IPS DF 6.9 (cell line): ENCODE measurements at places on chromosomes 7 and 10.

DNA sequence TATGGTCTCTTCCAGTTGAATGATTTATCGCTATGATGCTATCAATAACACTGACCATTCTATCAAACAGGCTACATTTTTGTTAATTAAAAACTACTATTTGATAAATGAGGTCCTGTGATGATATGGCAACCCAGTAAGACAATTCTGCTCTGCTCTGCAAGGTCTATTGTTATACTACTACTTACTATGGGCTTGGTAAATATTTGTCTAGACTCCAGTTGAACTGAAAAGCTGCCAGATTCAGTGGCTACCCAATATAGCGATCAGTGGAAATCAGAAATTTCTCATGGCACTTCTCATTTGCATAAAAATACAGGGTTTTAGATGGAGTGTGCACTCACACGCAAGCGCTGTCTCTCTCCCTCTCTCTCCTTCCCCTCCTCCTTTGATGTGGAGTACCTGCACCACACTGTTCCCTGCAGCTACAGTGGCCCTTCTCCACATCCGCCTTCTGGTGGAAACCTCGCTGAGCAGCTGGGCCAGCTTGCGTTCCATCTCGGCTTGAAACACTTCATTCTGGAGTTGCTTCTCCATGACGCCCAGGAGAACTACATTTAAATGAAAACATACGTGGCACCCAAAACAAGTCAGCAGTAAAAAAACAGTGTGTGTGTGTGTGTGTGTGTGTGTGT is 77.9 kb downstream of the KIAA1549 start:
- no peak for DNase-seq

- DNase-seq: no peak
These were observed 122.6 kb downstream of the MARCHF5 start for GRCh38 chr10:92413519-92413918.

DNA sequence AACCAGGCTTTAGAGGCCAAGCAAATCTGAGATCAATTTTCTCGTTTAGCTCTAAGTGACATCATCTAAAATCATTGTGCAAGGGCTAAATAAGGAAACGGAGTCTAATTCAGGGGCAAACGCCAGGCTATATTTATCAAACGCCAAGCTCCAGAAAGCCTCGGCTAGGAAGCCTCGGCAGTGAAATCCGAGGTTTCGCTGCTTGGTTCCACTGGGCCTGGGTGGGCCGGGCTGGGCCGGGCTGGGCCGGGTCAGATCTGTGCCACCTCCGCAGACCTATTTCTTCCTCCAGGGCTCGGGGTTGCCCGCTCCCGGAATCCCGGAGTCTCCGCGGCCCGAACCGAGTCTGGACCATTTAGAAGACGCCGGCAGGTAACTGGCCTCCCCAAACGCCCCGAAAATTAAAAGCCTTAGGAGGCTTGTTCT is 459 bp upstream of the FEZF1 start:
- DNase-seq: no peak

DNA sequence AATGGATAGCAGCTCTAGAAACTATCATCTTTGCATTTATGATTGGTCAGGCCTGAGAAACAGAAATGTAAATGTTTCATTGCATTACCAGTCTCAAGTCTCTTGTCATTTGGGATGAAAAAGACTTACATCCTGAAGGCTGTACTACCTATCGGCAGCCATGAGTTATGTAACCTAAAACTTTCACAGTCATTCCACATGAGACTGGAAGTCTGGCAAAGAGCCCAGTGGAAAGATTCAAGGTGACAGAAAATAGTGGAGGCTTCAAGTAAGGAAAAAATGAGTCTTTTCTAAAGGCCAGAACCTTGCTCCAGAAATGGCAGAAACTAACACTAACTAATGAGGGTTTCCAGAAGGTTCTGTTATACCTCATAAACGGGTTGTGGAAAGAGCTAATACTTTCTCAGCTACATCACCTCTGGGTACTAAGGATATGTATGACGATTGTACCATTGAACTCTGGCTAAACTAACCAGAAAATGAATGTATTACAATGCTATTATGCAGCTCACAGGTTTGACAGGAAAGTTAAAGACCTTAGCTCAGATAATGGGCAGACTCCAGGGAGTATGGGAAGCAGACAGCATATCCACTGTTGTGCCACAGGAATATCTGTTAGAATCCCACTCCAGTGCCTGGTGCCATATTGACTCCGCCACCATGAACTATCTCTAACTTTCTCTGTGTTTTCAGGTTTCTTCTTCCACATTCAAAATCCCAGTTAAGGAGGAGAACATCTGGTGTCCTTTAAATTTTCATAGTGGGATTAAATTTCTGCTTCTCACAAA is 41.7 kb upstream of the DYNC1I1 start:
- DNase-seq: no peak

- peak; percentile 5 for DNase-seq
These were observed 52.7 kb downstream of the TASOR2 start for GRCh38 chr10:5737352-5737751.

DNA sequence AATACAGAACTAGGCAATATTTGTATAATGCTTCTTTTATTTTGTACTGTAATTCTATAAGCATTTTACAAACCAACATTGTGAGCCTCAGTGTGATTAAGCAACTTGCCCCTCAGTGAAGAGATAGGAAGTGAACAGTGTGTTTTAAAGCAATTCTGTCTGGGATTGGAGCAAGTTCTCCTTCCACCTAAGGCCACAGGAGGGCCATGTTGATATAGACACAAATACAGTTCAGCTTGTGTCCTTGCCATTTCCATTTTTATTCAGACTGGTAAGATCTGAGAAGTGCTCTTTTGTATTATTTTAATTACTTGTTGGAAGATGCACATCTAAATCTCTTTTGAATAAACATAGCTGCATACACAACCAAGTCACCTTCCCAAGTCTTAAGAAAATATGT is 416.3 kb upstream of the COBL start:
- no peak for DNase-seq

DNA sequence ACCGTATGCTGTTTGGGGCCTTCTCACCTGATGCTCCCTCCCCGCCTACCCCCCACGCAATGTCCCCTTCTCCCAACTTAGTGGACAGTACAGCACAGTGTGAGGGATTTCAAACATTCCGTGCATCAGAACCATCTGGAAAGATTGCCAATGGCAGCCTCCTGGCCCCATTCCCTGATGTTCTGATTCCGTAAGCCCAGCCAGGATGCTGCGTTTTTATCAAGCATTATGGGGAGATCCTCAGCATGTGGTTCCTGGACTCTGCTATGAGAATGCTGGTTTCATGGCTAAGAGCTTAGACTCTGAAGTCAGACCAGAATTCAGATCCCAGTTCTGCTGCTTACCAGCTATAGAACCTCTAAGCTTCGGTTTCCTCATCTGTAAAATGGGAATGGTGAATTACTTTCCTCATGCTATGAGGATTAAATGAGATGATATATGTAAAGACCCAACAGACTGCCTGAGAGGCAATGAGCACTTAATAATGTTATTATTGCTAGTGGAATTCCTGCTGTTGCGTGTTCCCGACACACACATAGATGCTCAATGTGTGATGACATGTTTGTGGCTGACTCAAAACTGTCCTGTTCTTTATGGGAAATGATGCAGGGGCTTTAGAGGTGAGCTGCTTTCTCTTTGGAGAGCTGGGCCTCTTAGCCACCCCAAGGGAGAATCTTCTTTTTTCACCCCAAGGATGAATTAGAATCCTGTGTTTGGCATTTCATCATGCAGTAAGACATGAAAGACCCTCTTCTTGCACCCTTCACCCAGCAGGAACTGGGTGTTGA is 60.8 kb upstream of the SMNDC1 start:
- DNase-seq: no peak

DNA sequence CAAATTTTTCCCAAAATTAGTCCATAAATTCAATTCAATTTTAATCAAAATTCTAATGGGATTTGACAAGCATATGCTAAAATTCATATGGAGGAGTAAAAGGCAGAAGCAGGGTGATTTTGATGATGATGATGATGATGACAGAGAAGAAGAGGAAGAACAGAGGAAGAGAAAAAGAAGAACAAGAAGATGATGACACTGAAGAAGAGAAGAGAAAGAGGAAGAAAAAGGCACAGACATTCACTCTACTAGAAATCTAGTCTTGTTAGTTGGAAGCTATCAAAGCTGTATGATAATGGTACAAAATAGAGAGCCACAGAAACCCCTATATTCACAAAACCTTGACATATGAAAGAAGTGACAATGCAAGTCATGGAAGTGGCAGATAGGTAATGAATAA is 157.9 kb downstream of the ELMO1 start:
- no peak for DNase-seq

GRCh38 chr7:82578430-82578829 is 134.9 kb upstream of the CACNA2D1 start:
- no peak for DNase-seq

GRCh38 chr10:30782537-30783461 is 153.2 kb upstream of the LYZL2 start:
- DNase-seq: no peak

DNA sequence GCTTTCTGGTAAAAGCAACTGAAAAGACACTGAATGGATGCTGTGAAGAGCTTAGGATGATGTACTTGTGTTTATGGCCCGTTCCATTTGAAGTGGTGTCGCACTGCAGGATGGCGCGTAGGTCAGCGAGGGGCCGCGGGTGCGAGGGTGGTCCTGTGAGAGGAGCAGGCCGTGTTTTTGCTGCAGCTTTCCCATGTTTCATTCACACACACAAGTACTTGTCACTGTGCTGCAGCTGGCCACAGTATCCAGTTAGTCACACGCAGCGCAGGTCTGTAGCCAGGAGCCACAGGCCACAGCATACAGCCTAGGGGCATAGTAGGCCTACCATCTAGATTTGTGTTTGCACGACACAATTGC is 23.2 kb downstream of the WIPI2 start:
- no peak for DNase-seq

DNA sequence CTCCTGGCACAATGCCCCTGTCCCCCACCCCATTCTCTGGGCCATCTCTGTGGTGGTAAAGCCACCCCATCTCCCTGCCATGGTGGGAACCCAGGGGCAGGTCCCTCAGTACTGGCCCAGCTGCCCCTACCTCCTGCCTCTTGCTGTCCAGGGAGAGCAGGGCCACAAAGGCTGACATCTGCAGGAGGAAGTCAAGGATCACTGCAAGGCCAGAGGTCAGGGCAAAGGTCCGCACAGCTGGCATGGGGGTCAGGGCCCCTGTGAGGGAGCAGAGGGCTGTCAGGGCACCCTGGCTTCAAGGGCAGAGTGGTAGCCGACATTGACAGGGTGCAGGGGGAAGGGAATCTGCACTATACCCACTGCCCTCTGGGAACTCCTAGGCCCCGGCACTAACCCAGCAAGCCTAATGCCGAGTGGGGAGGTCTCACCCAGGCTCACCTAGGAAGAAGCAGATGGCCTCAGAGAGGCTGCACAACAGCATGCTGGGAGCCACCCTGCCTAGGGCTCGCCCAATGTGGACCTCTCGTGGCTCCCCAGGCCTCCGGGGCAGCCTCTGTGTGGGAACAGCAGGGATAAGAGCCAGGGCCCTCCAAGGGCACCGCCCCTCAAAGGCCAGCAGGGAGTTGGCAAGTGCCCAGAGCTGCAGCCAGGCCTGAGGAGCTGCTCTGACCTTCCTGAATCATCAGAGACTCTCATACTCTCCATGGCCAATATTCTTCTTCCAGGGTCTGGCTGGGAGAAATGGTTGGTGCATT is 7.7 kb downstream of the NPC1L1 start:
- DNase-seq: no peak
